ENCODE measurements at places on chromosomes 4 and X.

DNA sequence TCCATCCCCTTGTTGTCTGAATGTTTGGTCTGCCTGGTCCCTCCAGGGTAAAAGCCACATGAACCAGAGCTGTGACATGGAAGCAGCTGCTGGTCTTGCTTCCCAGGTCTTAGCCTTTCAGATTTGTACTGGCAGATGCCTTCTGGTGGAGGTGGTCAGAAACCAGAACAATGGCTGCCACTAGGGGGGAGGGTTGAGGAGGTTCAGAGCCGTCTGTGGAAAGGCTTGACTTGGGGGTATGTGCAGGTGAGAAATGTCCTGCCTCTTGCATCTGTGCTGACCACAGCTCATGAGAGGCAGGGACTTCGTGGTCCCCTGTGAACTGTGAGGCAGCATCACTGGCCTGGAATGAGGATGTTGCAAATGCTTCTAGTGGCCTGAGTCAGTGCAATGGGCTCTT lies 144.2 kb upstream of the WDR1 start:
- no peak for DNase-seq

DNA sequence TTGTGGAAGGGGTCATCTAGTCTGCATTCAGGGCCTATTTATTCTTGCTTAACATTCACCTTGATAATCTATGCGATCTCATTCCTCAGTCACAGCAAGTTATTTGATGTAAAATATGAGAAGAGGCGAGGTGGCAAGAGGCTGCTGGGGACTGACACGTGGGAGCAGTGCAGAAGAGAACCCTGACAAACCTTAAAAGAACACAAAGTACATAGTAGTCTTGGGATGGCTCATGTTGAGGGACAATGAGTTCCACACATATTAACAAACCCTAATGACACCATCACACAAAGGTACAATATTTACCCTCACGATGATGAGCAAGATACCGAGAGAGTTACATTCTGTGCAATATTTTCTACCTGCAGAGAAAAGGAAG lies 57.5 kb downstream of the MAML3 start:
- no peak for DNase-seq

DNA sequence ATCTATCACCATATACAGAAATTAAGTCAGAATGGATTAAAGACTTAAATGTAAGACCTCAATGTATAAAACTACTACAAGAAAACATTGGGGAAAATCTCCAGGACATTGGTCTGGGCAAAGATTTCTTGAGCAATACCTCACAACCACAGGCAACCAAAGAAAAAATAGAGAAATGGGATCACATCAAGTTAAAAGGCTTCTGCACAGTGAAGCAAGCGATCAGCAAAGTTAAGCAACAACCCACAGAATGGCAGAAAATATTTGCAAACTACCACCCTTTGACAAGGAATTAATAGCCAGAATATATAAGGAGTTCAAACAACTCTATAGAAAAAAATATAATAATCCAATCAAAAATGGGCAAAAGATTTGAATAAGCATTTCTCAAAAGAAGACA lies 236.9 kb upstream of the EMCN start:
- no peak for DNase-seq

GRCh38 chrX:153590961-153591956 lies 7.7 kb downstream of the CCNQ start:
- peak; percentile 22 for DNase-seq

DNA sequence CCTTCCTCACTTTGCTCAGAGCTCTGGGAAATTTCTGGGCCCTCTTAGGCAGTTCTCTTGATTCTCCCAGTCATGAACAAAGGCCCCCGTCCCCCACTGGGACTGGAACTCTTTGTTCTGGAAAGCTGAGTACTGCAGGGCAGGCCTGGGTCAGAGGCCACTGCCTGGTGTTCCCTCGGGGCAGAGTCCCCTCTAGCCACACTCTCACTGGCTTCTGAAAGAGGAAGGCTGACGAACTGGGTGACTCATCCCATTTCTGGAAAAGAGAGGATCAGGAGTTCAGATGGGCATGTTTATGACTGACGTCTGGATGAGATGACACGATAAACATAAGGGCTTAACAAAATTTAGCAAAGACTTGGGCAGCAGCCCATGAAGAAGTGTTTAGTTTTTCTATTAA lies 47.7 kb downstream of the DDX3X start:
- peak; percentile 3 for DNase-seq

DNA sequence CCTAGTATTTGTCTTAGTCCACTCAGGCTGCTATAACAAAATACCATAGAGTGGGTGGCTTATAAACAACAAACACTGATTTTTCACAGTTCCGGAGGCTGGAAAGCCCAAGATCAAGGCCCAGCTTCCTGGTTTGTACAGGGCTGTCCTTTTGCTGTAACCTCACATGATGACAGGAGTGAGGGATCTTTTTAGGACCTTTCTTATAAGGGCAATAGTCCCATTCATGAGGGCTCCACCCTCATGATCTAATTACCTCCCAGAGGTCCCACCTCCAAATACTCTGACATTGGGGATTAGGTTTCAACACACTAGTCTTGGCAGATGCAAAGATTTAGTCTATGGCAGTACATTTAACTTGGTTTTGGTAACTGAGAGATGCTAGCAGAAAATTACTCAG lies 20.9 kb downstream of the GPAT3 start:
- DNase-seq = no peak

DNA sequence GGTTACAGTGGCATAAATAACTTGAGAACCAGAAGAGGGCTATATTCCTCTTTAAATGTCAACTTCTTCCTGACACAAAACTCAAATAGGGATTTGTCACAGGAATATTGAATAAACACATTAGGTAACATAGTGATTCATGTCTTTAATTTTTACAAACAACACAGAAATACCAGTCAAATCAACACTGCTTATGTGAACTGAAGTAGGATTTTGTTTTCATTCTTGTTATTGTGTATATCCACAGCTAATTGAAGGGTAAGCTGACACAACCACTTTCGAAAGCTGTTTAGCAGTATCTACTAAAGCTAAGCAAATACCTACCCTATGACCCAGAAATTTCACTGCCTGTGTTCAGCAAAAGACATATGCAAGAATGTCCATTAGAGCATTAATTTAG lies 120.4 kb upstream of the EOLA2 start:
- no peak for DNase-seq

DNA sequence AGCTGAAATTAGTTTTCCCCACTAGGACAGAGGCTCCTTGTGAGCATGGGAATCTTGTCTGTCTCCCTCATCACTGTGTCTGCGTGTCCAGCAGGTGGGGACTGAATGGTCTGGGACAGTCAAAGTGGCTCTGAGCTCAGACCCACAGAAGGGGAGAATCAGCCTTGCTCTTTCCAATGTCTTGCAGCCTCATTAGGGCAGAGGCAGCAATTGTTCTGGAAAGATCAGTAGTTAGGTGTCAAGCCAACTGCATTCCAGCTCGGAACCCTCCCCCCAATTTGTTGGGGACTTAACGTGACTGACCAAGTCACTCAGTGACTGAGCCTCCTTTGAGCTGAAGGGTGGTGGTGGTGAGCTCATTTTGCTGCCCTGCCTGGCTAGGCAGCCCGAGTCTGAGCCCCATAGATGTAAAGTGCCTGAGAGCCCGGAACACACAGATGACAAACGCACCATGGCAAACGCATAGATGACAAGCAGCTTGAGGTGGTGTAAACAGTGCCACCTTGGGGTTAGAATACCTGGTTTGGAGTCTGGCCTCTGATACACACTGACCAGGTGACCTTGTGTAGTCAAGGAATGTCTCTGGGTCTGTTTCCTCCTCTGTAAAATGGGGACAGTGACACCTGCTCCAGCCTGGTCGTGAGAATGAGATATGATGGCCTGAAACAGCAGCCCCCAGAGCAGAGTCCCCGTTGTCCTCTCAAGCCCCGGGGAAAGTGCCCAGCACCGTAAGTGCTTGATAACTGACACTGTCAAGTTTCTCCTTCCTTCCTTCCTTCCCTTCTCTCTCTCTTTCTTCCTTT lies 2.7 kb upstream of the SORCS2 start:
- DNase-seq = no peak

DNA sequence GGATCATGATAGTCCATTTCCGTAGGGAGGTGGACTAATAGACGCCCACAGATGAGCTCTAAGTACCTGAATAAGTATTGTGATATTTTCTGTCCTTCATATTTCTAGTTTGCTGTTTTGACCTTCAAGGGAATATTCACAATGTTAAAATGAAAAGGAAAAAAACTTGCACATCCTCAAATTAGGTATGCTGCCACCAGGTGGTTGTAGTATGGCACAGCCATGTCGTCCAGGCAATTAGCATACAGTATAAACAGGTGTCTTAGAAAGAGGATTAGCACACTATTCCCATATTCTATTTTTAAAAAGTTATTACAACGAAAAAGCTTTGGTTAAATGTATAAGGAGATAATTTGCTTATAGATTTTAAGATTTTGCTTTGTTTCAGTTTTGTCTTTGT lies 802.0 kb downstream of the RPA4 start:
- DNase-seq = no peak

- DNase-seq = no peak
Measured at GRCh38 chrX:20456971-20457370, 190.3 kb upstream of the RPS6KA3 start.

DNA sequence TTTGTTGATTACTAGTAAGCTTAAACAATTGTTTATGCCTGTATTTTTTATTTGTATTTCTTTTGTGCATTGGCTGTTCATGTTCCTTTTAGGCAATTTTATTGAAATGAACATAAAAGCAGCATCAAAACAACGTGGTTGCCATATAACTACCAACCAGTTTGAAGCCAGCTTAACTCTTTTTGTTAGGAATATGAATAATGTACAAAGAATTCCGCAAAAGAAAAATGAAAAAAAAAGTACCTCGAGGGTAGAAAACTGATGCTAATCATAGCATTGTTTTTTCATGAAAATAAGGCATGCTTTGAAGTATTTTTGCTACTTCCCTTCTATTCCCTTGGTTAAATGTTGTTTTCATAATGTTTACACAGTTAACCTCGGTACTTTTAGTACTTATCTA lies 1024.0 kb upstream of the SLIT2 start:
- DNase-seq = no peak

DNA sequence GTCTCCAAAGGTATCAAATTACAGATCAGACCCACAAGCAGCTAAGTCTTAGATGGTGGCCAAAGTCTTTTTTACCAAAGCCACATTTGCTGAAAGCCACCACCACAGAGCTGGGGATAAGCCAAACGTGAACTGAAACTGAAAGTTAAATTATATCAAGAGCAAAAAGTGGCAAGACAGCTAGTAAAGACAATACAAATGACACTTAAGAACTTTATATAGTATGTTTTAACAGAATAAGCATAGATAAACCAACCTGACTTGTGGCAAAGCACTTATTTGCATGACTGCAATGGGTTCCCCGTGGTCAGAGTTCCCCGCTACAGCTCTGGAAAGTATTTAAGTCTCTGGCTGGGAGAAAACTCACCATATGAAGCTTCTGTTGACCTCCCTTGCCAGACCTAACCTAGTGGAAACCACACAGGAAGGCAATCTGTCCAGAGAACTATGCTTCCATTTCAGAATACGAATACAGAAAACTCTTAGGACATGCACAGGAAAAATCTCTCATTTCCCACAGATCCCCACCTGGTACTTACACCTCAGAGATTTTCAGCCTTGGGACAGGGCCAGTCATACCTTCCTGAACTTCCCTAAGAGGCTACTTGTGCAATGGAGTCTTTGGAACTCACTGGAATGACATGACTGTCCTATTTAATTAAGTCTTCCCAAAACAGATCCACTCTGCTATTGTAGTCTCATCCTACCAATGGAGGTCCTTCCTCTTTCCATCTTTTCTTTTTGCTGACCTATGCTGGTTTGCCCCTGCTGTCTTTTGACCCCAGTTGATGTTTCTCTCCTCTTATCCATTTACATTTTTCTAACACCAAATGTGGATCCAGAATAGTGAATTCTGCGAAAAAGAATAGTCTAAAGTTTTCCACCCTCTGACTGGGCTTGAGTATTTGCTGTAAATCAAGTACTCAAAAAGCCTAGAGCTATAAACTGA lies 225.1 kb downstream of the NR3C2 start:
- DNase-seq = no peak

GRCh38 chr4:1337376-1337831 lies 9.6 kb upstream of the UVSSA start:
- no peak for DNase-seq

DNA sequence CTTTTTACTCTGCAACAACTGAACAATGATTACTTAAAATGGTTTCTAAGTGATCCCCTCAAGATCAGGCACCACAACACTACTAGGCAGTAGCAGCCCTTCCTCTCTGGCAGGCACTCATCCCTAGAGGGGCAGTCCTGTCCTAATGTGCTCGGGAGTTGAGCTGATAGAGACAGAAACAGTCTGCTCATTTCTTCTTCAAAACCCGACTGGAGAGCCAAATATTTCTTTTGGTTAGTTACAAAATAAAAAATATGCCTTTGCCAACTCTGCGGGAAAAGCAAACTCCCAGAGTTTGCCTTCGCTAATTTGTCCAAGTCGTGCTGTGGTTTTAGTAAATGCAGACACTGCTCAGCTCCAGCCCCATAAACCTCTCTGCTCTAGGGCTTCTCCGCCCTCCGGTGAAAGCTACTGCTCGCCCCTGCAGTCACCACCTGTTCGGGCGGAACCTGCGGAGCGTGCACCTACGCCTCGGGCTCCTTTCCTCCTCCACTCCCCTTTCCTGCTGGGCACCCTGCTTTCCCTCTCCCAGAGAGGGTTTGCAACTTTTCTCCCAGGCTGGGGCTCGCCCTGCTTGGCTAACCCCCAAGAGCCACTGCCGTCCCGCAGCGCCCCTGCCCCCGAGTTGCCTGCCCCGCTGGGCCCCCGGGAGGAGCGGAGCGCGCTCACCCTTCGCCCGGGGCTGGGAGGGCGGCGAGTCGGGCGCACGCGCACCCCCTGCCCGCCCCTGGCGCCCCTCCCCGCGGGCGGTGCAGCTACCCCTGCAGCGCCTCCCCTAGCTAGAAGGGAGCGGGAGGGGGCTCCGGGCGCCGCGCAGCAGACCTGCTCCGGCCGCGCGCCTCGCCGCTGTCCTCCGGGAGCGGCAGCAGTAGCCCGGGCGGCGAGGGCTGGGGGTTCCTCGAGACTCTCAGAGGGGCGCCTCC lies at the start of gene NPNT:
NPNT (plus strand) TSS at position 812 of the 923 bp plus-strand sequence. CDS start 182 bp downstream, outside the sequence.
- no peak for DNase-seq

DNA sequence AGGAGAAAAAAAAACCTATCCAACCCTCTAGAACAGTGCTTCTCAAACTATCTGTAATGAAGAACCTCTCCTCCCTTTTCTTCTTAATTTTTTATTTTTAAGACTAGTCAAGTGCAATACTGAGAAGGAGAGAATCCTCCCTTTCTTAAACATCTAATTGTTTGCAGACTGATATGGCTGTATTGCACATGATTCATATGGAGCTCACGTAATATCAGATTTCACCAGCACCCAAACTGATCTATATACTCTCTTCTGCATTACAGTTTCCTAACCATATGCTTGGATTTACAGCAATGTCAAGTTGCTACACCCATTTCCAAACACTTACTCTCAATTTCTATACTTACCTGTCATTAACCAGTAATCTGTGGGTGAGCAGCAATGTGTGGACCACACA lies 9.5 kb downstream of the PRMT9 start:
- no peak for DNase-seq

DNA sequence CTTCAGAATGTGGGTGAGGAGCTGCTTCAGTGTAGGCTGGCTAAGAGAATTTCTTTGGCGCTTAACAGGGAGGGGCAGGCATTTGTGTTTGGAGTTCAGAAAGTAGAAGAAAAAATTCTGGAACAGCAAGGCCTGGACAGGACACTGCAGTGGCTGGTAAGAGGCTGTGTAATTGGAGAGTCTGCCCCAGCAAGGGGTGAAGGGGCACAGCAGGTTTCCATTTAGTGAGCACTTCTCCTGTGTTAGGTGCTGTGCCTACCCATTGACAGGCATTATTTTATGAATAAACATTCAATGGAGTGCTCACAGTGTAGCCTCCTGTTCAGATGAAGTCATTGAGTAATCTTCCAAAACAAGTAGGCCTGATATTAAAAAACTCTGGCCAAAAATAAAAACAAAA lies 10.7 kb upstream of the CPE start:
- no peak for DNase-seq

Measured in gastrocnemius medialis (tissue), 4 donors.